ENCODE measurements at places on chromosomes 4 and X.
A peak's percentile ranks its signal among the peaks of the same experiment; 100 is the strongest.

GRCh38 chr4:4574792-4575191, 32.9 kb upstream of the STX18 start:
- DNase-seq, result peak; percentile 55

DNA sequence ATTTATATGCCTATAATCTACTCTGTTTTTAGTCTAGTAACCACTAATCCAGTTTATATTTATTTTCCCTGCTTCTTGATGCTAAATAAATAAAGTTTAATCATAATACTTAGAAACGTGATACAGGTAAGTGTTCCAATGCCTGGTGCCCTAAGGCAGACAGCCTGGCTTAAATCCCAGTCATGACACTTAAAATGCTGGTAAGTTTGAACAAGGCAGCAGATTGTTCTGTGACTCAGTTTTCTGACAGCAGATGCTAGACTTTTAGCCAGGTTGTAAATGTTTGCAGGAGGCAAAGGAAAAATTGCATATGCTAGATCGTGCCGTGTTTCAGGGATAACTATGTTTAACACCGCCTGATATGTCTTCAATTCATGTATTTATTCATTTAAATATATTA, 2661.6 kb downstream of the PCDH7 start:
- DNase-seq, result peak; percentile 4

- no peak for DNase-seq
Observed at GRCh38 chrX:65253817-65254216, 277.6 kb upstream of the ZC4H2 start.

- peak; percentile 89 for DNase-seq
Observed at GRCh38 chr4:68271851-68272357, 26.4 kb upstream of the TMPRSS11B start.

Measured in pons (tissue), 1 donor.